ENCODE measurements at places on chromosomes 5 and 9.

DNA sequence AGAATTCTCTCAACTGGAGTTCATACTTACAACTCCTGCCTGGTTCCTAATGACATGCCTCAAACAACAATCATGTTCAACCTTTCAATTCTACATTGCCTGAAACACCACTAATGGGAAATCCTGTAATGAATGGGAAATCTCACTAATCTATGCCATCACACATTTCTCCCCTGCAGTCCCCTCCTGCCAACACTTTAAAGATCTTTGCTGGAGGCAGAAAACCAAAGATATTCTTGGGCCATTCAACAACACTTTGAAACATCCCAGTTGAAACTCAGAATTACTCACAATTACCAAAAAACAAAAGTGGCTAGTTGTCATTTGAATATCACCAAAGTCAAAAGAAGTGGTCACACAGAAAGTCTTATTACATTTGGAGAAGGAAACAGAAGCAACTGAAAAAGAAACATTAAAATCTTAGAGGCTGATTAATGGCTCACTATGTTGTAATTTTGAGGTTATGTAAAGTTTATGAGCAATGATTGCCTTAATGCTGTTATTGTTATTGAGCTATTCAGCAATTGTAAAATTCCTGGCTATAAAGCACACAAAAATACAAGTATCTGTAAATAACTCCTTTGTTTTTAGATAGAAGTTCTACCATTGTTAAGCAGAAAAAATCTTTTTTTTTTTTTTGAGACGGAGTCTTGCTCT, 313.4 kb upstream of the SLC30A5 start:
- no peak for DNase-seq

GRCh38 chr5:61866930-61867329, 439.1 kb upstream of the KIF2A start:
- DNase-seq = no peak

DNA sequence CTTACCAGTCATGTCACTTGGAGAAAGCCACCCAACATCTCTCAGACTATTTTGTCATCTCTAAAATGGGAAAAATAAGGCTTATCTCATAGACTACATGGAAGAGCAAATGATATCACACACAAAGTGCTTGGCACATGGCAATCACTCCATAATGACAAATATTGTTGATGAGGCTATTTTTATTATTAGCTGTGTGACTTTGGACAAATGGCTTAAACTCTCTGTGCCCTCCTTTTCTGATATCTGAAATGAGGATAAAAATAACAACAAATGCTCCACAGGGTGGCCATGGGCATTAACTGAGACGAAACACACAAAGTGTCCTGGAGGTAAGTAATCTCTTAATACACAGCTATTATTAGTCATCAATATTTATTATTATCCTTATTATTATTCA, 125.5 kb upstream of the HAND1 start:
- no peak for DNase-seq

DNA sequence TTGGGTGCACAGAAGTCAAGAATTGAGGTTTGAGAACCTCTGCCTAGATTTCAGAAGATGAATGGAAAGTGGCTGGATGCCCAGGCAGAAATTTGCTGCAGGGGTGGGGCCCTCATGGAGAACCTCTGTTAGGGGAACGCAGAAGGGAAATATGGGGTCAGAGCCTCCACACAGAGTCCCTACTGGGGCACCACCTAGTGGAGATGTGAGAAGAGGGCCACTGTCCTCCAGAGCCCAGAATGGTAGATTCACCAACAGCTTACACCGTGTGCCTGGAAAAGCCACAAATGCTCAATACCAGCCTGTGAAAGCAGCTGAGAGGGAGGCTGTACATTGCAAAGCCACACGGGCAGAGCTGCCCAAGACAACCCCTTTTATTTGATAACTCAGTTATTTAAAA, 383.5 kb downstream of the TLE4 start:
- no peak for DNase-seq

DNA sequence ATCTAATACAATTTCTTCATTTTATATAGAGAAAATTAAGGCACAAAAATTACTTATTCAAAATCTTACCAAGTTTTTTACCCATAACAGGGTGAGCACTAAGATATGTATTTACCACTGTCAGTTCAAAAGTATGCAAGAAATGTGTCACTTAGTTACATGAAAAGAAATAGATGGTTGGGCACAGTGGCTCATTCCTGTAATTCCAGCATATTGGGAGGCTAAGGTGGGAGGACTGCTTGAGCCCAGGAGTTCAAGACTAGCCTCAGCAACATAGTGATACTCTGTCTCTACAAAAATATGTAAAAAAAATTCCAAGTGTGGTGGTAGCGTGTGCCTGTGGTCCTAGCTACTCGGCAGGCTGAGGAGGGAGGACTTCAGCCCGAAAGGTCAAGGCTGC, 19.4 kb downstream of the YIPF5 start:
- DNase-seq = no peak

DNA sequence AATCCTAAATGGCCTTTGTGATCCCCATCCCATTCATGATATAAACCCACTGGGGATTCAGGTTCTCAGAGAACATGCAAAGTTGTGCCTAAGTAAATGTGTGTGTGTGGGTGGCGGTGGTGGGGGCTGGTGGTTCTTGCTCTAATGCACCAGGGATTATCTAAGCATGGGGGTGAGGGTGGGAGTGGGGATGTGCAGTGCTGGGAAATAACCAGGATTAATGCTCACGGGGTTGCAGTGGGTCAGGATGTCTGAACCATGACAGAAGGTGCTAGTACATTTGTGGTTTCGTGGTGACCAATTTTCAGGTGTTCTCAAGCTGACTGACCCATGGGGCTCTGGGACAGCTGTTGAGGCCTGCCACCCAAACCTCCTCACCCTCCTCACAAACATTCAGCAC, 101.0 kb downstream of the ZNF608 start:
- no peak for DNase-seq

DNA sequence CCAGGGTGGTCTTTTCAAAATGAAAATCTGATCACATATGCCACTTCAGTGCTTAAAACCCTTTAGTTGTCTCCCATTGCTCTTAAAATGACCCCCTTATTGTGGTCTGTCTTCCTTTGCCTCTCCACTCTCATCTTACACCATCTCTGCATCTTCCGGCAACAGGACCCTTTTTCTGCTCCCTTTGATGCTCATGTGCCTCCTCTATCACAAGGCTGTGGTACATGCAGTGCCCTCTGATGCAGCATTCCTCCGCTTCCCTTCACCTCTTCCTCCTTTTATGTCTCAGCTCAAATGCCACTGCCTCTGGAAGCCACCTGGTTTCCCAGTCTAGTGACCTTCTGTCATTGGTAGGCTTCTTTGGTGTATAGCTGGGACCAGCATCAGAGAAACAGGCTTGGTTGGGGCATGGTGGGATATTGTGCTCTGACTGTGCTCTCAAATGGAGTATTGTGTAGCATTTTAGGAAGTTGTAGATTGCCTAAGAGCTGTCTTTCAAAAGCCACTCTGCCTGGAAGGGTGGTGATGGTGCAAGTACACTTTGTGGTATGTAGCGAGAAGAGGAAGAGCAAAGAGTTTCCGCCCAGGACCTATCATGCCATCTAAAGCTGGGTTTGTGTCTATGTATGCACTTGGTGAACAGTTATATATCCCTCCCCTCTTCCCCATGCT, 28.1 kb downstream of the ARHGAP26 start:
- DNase-seq = no peak

- no peak for DNase-seq
Measured at GRCh38 chr5:12911156-12911555, 1006.9 kb upstream of the CTNND2 start.

- no peak for DNase-seq
Measured at GRCh38 chr5:141862936-141863543, 15.2 kb downstream of the PCDH1 start.

DNA sequence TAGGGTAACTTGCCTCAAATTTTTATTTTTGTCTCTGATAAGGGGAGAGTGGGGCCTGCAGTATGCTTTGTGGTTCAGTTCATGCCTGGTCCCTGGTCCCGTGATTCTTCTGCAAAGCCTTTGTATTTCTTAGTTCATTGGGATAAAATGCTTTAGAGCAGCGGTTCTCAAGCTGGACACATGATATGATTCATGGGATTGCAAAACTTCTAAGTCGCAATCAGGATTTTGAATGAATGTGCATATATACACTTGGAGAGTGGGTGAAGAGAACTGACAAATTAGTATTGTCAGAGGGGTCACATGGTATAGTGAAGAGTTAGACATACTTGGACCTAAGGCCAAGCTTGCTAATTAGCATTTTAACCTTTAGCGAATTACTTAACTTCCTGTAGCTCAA, 265.4 kb upstream of the KLF9 start:
- DNase-seq = no peak

DNA sequence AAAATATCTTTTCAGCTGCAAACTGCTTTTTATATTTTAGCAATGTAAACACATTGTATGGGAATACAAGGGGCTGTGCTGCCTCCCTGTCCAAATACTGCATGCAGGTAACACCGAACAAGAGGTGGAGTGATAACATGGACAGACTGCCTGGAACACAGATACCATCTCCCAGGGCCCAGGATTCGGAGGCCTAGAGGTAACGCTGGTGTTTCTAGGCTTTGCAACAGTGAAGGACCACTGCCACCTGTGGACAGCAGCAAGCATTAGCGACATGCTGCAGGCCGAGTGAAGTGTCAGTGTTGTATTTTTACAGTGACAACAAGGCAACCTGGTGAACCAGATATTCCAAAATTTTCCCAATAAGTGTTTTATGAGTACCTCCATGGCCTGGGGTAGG, 379.1 kb downstream of the DMRT2 start:
- DNase-seq = no peak

GRCh38 chr9:115202960-115203751, 85.2 kb upstream of the TNC start:
- DNase-seq = no peak

- DNase-seq = no peak
Measured at GRCh38 chr5:88556406-88556805, 287.8 kb upstream of the TMEM161B start.

- no peak for DNase-seq
Measured at GRCh38 chr5:55159763-55160492, at the start of gene GPX8. Gene GPX8 (plus strand): TSS chr5:55160171. CDS start chr5:55160193, 22 bp downstream.

- DNase-seq = no peak
Measured at GRCh38 chr9:16543225-16543624, 327.2 kb downstream of the BNC2 start.

- no peak for DNase-seq
Measured at GRCh38 chr9:84264307-84265029, 76.1 kb downstream of the SLC28A3 start.

- DNase-seq = no peak
Measured at GRCh38 chr9:99296291-99296951, 74.3 kb downstream of the SEC61B start.

GRCh38 chr9:37105234-37105633, 15.1 kb upstream of the ZCCHC7 start:
- no peak for DNase-seq

GRCh38 chr5:140565780-140566095, 1.1 kb downstream of the SLC35A4 start:
- no peak for DNase-seq

GRCh38 chr5:42715785-42716184, 40.8 kb upstream of the CCDC152 start:
- DNase-seq = no peak

GRCh38 chr5:179128976-179129375, 68.8 kb downstream of the ZNF354C start:
- no peak for DNase-seq

DNA sequence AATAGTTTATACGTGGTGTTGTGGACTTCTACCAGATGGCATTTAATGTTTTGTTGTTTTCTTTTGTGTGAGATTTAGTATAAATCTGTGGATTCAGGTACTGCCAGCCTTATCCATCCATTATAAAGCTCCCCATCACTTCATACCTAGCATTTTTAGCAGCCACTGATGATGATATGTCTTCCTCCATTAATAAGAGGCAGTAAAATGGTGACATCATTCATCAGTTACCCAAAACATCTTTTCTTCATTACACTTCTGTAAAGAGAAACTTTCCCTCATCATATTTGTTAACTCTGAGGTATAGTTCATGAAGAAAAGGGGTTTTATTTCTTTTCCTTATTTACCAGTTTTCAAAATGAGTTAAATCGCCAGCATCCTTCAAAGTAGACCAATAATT, 19.4 kb downstream of the CHD1 start:
- no peak for DNase-seq

DNA sequence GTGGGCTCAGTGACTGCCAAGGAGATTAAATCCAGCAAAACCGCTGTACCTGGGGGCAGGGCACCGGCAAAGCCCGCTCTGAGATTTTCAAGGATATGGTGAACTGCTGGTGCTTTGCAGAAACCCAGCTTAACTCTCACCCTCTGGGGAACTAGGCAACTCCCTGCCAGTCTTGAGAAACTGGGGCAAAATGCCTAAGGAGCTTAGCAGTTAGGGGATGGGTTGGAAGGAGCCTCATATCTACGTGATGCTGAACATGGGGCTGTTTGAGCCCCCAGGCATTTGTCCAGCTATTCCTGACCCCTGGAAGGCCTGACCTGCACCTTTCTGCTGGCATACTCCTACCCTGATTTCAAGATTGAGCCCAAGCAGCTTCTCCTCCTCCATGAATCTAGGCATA, 108.6 kb upstream of the TBC1D2 start:
- DNase-seq = no peak

GRCh38 chr5:125525356-125525755, 778.9 kb upstream of the ZNF608 start:
- no peak for DNase-seq

GRCh38 chr9:126756876-126757415, 47.9 kb upstream of the ZBTB43 start:
- no peak for DNase-seq

DNA sequence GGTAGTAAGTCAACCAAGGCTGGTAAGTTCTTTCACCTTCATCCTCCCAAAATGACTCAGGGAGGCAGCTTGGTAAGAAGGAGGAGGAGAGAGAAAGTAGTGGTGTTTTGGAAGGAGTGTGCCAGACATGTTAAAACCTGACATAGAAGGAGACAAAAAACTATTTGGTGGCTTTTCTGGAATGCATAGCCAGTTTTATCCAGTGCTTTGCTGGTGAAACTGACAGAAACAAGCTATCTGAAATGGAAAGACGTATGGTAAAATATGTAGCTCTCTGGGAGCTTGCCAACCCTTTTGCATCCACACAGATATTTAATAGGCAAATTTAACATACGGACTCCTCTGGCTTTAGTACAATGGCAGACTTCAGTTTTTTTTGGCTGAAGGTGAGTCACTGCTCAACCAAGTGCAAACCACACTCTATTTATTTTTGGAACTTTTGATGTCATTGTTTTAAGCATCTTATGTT, 45.4 kb downstream of the RAB14 start:
- no peak for DNase-seq

- DNase-seq = no peak
Measured at GRCh38 chr9:20870115-20870514, 161.3 kb downstream of the HACD4 start.

All from ascending aorta (tissue), 2 donors.